A549 treated with AZD2906 at 1 μM for 4 hours (cell line): ENCODE measurements at places on chromosomes 5 and 9. TPM values are rescaled to one million over a fixed set of nuclear protein-coding genes. Genes with fewer than 3 reads are reported as not detected.

COL5A1 gene
- total RNA-seq = 28.9 to 46.9 TPM (median 42.0 TPM) in 5 replicates

C6 gene
- total RNA-seq = not detected in 5 replicates

FRRS1L gene
- total RNA-seq = 0.15 to 0.27 TPM (median 0.27 TPM) in 5 replicates

SYNPO gene
- 19.3 to 24.4 TPM (median 22.3 TPM) in 5 replicates for total RNA-seq

IL3 gene
- not detected in 5 replicates for total RNA-seq

PCDHA9 gene
- 0.01 TPM in 2 of 5 replicates, not detected in the others for total RNA-seq

SHOC1 gene
- not detected in 5 replicates for total RNA-seq

IL4 gene
- total RNA-seq = not detected in 5 replicates

UGT3A2 gene
- total RNA-seq = not detected in 5 replicates

PLAC8L1 gene
- 0.14 to 0.30 TPM in 2 of 5 replicates, not detected in the others for total RNA-seq

GHR gene
- 0.02 to 0.05 TPM (median 0.02 TPM) in 5 replicates for total RNA-seq

IFNK gene
- total RNA-seq = 0.06 TPM in 1 of 5 replicates, not detected in the others

SPINK5 gene
- total RNA-seq = not detected in 5 replicates

HTR1A gene
- total RNA-seq = not detected in 5 replicates

LYRM7 gene
- total RNA-seq = 3.1 to 6.7 TPM (median 4.5 TPM) in 5 replicates

CLIC3 gene
- total RNA-seq = 3.2 to 7.2 TPM (median 5.6 TPM) in 5 replicates

DRD1 gene
- 0.02 to 0.11 TPM (median 0.05 TPM) in 5 replicates for total RNA-seq

GFI1B gene
- 0.07 to 0.11 TPM (median 0.10 TPM) in 4 of 5 replicates, not detected in the other for total RNA-seq

IL5 gene
- not detected in 5 replicates for total RNA-seq

LRRC26 gene
- total RNA-seq = 0.39 to 1.9 TPM (median 1.2 TPM) in 5 replicates

GRM6 gene
- not detected in 5 replicates for total RNA-seq

MRPS30 gene
- total RNA-seq = 31.5 to 37.2 TPM (median 33.8 TPM) in 5 replicates

DNAH5 gene
- total RNA-seq = 1.5 to 2.5 TPM (median 1.9 TPM) in 5 replicates

OMD gene
- total RNA-seq = not detected in 5 replicates

DROSHA gene
- total RNA-seq = 36.9 to 40.8 TPM (median 37.9 TPM) in 5 replicates

ZBED3 gene
- total RNA-seq = 3.9 to 5.3 TPM (median 4.2 TPM) in 5 replicates

SAXO1 gene
- not detected in 5 replicates for total RNA-seq

FBP2 gene
- total RNA-seq = not detected in 5 replicates

ZNF366 gene
- not detected in 5 replicates for total RNA-seq

CLK4 gene
- total RNA-seq = 6.8 to 10.1 TPM (median 7.3 TPM) in 5 replicates

DDX4 gene
- 0.02 to 0.09 TPM (median 0.08 TPM) in 3 of 5 replicates, not detected in the others for total RNA-seq

DAB2IP gene
- 9.8 to 14.0 TPM (median 11.2 TPM) in 5 replicates for total RNA-seq

DOCK8 gene
- total RNA-seq = 0.29 to 0.71 TPM (median 0.51 TPM) in 5 replicates

PHF24 gene
- 0.07 to 0.19 TPM (median 0.13 TPM) in 5 replicates for total RNA-seq

ENG gene
- 0.10 to 0.15 TPM (median 0.13 TPM) in 5 replicates for total RNA-seq

PCDHB11 gene
- total RNA-seq = 0.05 to 0.08 TPM (median 0.07 TPM) in 5 replicates

PKD2L2 gene
- 0.05 to 0.09 TPM (median 0.07 TPM) in 3 of 5 replicates, not detected in the others for total RNA-seq

IRF1 gene
- 28.0 to 34.3 TPM (median 31.2 TPM) in 5 replicates for total RNA-seq

PFN3 gene
- not detected in 5 replicates for total RNA-seq

PLEKHG4B gene
- 1.00 to 2.0 TPM (median 1.7 TPM) in 5 replicates for total RNA-seq

TLR4 gene
- total RNA-seq = 0.06 to 0.12 TPM (median 0.06 TPM) in 5 replicates

LRRC8A gene
- total RNA-seq = 132 to 153 TPM (median 147 TPM) in 5 replicates

AHRR gene
- 4.4 to 5.2 TPM (median 4.8 TPM) in 5 replicates for total RNA-seq

CAST gene
- 140 to 204 TPM (median 164 TPM) in 5 replicates for total RNA-seq

CBY3 gene
- not detected in 5 replicates for total RNA-seq

KLHL3 gene
- 0.08 to 0.49 TPM (median 0.23 TPM) in 5 replicates for total RNA-seq

BARHL1 gene
- total RNA-seq = 0.02 to 0.03 TPM in 2 of 5 replicates, not detected in the others

ABLIM3 gene
- 23.6 to 26.4 TPM (median 24.9 TPM) in 5 replicates for total RNA-seq

CMBL gene
- 20.5 to 23.9 TPM (median 21.4 TPM) in 5 replicates for total RNA-seq

FAM151B gene
- 1.0 to 1.7 TPM (median 1.7 TPM) in 5 replicates for total RNA-seq

NIPAL4 gene
- total RNA-seq = 9.1 to 11.9 TPM (median 10.0 TPM) in 5 replicates

MARCOL gene
- total RNA-seq = not detected in 5 replicates

MAP1B gene
- 30.7 to 55.9 TPM (median 35.1 TPM) in 5 replicates for total RNA-seq

CARTPT gene
- total RNA-seq = not detected in 5 replicates

CDH10 gene
- 0.05 to 0.20 TPM (median 0.08 TPM) in 5 replicates for total RNA-seq
